ENCODE measurements at places on chromosomes 7 and 10. TPM values are rescaled to one million over a fixed set of nuclear protein-coding genes. Genes with fewer than 3 reads are reported as not detected.

The PLAU gene
- total RNA-seq = 0.59 TPM

DNA sequence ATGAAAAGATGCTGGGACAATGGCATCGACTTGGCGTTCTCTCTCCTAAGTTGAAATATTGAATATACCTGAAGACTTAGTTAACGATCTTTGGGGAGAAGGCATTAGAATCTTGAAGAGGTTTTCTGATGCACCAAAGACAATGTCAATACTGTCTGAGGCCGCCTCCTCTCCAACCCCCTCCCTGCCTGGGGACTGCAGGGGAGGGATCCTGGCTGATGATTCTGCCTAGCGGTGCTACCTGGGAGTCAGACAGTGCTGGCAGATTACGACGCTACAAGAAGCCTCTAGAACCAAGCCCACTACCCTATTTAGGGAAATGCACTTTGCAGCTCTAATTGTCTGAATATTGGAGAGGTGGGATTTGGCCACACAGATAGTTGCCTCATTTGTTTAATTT lies 145.6 kb upstream of the HABP2 start:
- H3K36me3 ChIP-seq = no peaks in the 10 kb centered on the region
- peaks cover 3% of the 10 kb centered on the region for H3K27me3 ChIP-seq
- no peak for DNase-seq
- H3K4me3 ChIP-seq = no peak overlapping the region
- no peaks in the 10 kb centered on the region for H3K4me1 ChIP-seq

The MACC1 gene
- total RNA-seq = 0.29 TPM

GRCh38 chr10:113103131-113103840 lies 153.2 kb downstream of the TCF7L2 start:
- H3K4me3 ChIP-seq = no peak overlapping the region
- H3K4me1 ChIP-seq = peaks cover 25% of the 10 kb centered on the region
- no peak for DNase-seq

The FFAR4 gene
- not detected for total RNA-seq

DNA sequence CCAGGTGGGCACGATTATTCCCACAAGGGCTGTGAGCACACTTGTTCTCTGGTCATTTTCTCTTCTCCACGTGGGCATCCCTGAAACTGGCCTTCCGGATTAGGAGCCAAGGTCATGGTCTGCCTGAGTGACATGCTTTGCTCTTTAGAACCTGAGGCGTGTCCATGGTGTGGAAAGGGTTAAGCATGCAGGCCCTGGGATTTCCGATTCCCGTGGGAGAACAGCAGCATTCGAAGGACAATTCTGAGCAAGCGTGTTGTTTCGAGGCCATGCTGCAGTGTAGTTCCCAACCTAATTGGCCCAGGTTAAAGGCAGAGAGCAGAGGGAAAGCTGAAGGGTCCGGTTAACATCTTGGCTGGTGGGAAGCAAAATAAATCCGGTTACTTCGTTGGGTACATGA lies 245.9 kb downstream of the SKAP2 start:
- H3K36me3 ChIP-seq = peaks cover 5% of the 10 kb centered on the region
- DNase-seq = no peak
- peaks cover 11% of the 10 kb centered on the region for H3K27me3 ChIP-seq
- peaks cover 27% of the 10 kb centered on the region for H3K4me1 ChIP-seq

GRCh38 chr10:27319752-27320431 lies 79.3 kb upstream of the ACBD5 start:
- no peaks in the 10 kb centered on the region for H3K27me3 ChIP-seq
- H3K4me1 ChIP-seq = no peaks in the 10 kb centered on the region
- H3K4me3 ChIP-seq = peak overlapping the region; percentile 80
- H3K36me3 ChIP-seq = no peaks in the 10 kb centered on the region

DNA sequence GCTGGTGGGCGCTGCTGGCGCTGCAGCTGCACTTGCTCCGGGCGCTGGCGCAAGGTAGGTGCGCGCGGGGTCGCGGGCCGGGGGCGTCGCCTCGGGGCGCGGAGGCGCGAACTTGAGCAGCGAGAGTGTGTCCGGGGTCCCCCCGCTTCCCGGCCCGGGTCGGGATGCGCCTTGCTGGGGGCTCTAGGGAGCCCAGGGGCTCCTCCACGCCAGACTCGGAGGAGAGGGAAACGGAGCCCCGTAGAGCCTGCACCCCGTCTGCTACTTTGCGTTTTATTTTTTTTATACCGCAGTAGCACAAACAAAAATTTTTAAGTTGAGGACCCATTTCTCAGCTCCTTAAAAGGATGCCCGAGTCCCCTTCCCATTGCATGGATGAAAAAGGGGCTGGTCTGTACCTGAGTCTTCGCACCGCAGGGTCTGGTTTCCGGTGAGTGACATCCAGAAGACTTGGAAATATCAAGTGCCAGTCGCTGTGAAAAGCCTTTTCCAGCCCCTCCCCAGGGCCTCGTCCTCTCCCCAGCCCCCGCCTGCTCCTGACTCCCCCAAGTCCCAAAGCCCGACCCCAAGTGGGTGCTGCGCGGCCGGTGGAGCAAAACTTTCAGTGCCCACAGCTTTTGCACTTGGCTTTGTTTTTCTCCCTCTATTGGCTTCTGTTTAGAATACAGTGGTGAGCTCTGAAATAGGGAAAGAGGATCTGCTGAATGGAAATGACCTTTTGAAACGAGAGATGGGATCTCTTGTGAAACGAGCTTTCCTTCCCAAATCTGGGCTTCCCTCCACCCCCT lies 973 bp downstream of the SDK1 start:
- H3K4me1 ChIP-seq = peaks cover 30% of the 10 kb centered on the region
- DNase-seq = peak; percentile 34
- no peaks in the 10 kb centered on the region for H3K36me3 ChIP-seq
- H3K4me3 ChIP-seq = peak overlapping the region; percentile 92

GRCh38 chr10:101772017-101772894 lies 3.7 kb downstream of the FGF8 start:
- no peaks in the 10 kb centered on the region for H3K36me3 ChIP-seq
- no peak overlapping the region for H3K27ac ChIP-seq
- H3K4me3 ChIP-seq = no peak overlapping the region

- H3K27me3 ChIP-seq = peaks cover 2% of the 10 kb centered on the region
- H3K27ac ChIP-seq = no peak overlapping the region
Measured at GRCh38 chr10:131288648-131289047, 22.9 kb downstream of the TCERG1L start.

GRCh38 chr10:21953585-21954057 lies 49.9 kb downstream of the DNAJC1 start:
- H3K27me3 ChIP-seq = no peaks in the 10 kb centered on the region
- no peaks in the 10 kb centered on the region for H3K4me1 ChIP-seq
- H3K4me3 ChIP-seq = no peak overlapping the region
- no peaks in the 10 kb centered on the region for H3K36me3 ChIP-seq

The PRKAR2B gene
- 14.6 TPM for total RNA-seq

DNA sequence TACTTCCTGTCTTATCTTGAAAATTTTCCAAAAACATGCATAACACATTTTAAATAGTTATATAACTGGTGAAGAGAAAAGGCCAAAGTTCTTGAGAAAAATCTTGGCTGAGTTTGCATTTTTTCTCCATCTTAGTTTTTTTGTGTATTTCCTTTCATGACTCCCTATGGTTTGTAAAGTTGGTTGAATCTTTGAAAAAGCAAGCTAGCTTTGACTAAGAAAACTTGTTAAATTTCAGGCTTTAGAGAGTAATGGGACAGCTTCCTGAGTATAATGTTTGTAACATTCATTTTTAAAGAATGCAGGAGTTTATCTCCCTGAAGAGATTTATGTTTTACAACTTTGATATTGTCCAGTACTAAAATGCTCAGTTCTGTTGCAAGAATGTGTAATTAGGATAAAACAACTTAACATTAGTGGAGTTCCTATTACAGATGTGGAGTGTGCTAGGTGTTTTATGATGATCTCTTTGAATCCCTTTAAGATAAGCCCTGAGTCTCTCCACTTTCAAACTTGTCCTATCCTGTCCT lies 11.1 kb upstream of the HERPUD2 start:
- no peaks in the 10 kb centered on the region for H3K4me1 ChIP-seq
- H3K36me3 ChIP-seq = no peaks in the 10 kb centered on the region
- DNase-seq = no peak

DNA sequence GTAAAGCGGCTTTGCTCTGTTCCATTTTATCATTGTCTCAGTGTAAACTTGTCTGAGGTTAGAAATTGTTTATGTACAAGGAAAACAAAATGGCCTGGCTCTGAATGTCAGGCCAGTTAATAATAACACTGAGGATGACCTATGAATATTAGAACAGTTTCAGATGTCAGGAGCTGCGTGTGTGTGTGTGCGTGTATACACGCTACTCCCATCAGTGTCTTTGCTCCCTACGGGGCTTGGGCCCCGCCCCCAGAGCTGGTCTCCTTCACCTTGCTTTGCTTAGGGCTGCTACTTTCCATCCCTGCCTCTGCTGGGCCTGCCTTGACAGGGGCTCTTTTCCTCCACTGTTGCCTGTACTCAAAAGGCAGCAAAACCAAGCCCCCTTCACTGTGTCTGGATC lies 142.3 kb upstream of the BET1 start:
- DNase-seq = no peak
- H3K36me3 ChIP-seq = no peaks in the 10 kb centered on the region
- no peaks in the 10 kb centered on the region for H3K27me3 ChIP-seq
- H3K4me3 ChIP-seq = no peak overlapping the region

The VOPP1 gene
- 30.6 TPM for total RNA-seq

The DNAH11 gene
- 0.22 TPM for total RNA-seq

The CACNB2 gene
- total RNA-seq = 3.2 TPM

The AMZ1 gene
- 0.15 TPM for total RNA-seq
